COR-L47 (cell line): ENCODE measurements at places on chromosomes 16 and 17.
A peak's percentile ranks its signal among the peaks of the same experiment; 100 is the strongest.

DNA sequence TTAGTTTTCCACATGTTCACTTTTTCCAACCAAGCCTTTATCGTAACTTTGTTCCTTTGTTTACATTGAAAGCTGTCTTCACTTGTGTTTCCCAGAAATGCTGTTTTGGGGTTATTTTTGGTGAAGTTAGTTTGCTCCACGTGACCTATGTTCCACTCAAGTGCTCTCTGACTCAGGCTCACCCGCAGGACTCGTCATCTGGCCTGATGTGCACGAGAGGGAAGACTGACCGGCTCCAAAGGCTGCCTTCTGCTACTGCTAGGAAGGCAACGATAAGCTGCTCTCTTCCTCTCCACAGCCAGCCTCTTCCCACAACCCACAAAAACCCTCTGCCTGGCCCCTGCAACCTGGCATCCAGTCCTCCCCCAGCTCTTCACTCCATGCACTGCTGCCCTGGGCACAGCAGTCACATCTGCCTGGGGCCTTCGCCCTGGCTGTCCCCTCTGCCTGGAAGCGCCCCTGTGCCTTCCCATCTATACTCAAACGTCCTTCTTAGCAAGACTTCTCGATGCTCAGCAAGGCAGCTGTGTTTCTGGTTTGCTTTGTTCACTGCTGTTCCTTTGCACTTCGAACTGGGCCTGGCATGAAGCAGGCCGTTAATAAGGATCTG, 28.0 kb downstream of the ZCCHC14 start:
- DNase-seq = no peak

- DNase-seq = no peak
Observed at GRCh38 chr17:36060816-36061215, 3.3 kb upstream of the CCL18 start.

DNA sequence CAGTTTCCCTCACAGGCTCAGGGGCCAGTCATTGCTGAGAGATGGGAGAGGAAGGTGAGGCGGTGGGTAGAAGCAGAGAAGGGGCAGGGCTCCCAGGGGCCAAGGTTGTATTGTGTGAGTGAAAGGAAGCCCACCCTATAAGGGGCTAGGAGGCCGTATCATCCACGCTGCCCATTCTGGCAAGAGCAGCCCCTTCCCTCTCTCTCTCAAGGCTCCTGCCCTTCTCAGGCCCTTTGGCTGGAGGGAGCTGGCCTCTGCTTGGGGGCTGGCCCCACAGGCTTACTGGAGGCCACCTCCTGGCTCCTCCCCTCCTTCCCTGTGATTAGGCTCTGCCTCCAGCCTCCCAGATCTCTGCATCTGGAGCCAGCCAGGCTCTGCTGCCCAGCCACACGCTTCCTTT, 7.6 kb downstream of the TBKBP1 start:
- DNase-seq = no peak

- no peak for DNase-seq
Observed at GRCh38 chr16:50859628-50860360, 117.9 kb downstream of the CYLD start.

DNA sequence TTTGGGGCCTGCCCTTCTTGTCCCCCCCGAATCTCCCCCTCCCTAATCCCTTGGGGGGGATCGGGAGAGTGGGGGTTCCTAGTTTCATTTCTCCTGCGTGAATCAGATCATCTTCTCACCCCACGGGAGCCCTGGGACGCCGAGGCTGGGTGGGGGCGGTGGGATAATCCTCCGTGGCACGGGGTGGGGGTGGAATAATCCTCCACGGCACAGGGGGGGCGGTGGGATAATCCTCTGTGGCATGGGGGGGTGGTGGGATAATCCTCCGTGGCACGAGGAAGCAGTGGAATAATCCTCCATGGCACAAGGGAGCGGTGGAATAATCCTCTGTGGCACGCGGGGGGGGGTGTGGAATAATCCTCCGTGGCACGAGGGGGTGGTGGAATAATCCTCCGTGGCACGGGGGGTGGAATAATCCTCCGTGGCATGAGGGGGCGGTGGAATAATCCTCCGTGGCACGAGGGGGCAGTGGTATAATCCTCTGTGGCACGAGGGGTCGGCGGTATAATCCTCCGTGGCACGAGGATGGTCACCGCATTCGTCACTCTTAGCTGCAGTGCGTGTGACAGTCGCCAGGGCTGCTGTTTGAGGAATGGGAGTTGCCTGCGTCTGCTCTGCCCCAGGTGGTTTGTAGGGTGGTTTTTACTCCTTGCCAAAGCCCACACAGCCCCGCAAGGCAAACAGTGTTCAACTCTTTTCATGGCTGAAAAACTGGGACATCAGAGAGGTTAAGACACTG, 156.9 kb downstream of the LAT start:
- no peak for DNase-seq

DNA sequence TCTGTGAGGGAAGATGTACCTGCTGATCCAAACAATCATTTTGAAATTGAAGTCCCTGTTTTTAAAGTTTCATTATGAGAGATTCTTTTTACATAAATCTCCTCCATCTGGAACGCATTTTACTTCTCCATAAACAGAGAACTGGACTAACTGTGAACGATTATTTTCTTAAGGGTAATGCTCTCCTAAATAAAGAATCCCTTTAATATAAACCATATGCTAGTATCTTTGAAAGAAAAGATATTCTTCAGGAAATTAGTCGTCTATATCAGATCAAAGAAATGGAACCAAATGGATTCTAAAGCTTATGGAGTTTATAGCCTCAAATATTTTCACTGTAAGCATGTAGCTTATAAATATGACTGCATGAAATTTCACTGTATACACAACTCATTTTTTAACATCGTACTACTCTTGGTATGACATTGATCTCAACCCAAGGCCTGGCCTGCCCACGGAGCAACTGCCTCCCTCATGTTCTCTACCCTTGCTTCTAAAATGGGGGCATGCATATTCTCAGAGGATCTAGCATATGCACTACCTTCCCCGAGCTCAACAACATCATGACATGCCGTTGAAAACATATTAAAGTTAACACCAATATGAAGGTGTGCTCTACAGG, 66.4 kb downstream of the MYH10 start:
- no peak for DNase-seq

DNA sequence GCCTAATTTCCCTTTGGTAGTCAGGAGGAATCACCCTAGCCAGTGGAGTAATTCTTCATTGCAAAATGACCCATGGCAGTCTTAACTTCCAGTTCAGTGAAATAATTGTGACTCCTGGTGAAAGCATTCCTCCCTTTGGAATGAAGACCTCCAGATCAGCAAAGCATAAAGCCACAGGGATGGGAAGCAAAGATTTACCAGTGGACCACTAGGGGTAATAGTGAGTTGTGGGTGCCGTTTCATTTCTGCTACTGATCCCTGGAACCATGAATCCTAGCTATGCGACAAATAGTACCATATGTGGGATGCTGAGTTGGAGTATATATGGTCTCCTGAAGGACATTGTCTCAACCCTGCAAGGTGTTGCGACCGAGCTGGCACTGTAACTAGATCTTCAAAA, 13.7 kb downstream of the DYNLL2 start:
- DNase-seq = no peak

GRCh38 chr17:30316736-30317135, 17.1 kb downstream of the TMIGD1 start:
- no peak for DNase-seq

DNA sequence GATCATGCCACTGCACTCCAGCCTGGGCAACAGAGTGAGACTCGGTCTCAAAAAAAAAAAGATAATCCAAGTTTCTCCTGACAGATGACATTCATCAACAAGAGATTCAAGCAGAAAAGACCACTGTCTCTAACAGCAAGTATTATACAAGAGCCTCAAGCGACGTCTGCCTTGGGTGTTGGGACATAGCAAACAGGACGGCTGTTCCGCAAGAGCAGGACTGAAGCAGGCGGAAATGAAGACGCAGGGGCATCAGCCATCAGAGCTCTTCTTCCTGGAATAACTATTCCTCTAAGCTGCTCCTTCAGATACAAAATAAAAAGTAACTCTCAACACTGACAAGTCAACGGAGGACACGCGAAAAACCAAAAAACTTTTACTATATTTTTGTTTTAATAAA, 54.0 kb downstream of the ANKRD11 start:
- DNase-seq = no peak

- no peak for DNase-seq
Observed at GRCh38 chr17:82303944-82304808, 13.2 kb downstream of the CD7 start.

GRCh38 chr17:14843086-14843795, 421.9 kb downstream of the PMP22 start:
- DNase-seq = no peak

- no peak for DNase-seq
Observed at GRCh38 chr17:28285965-28286364, 33.0 kb upstream of the TMEM97 start.

DNA sequence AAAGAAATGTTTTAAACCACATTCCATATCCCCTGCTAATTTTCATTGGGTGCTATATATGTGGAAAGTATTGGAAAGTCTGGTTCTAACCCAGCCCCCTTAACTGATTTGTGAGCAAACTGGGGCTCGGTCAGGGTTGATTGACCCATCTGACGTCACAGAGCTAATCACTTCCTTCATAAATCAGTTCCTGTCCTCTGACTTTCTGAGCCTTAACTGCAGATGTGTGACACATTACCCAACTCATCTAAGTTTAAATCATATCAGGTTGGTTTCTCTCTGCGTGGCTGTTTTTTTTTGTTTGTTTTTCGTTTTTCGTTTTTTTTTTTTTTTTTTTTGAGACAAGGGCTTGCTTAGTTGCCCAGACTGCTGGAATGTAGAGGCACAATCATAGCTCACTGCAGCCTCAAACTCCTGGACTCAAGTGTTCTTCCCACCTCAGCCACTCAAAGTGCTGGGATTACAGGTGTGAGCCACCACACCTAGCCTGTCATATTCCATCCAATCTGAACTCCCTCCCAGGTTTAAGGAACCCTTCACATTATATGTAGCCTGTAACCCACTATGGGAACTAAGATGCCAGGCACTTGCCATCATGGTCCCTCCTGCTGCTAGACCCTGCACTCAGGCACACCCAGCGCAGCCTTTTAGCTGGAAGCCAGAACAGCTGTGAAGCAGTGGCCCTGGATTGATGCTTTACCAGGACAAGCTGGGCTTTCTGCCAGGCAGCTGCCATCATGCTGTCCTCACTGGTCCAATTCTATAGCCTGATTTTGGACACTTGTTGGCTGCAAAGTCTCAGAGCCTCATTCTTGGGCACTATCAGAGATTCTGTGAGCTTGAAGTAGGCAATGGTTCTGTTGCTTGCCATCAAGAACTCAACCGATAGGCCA, 6.9 kb upstream of the BPTF start:
- no peak for DNase-seq

GRCh38 chr16:83705856-83706255, 101.9 kb upstream of the HSBP1 start:
- no peak for DNase-seq

GRCh38 chr17:50511058-50511457, 2.8 kb downstream of the MYCBPAP start:
- no peak for DNase-seq

- no peak for DNase-seq
Observed at GRCh38 chr17:58337600-58338453, 9.2 kb upstream of the TSPOAP1 start.

GRCh38 chr16:13931845-13932244, 11.9 kb downstream of the ERCC4 start:
- no peak for DNase-seq

DNA sequence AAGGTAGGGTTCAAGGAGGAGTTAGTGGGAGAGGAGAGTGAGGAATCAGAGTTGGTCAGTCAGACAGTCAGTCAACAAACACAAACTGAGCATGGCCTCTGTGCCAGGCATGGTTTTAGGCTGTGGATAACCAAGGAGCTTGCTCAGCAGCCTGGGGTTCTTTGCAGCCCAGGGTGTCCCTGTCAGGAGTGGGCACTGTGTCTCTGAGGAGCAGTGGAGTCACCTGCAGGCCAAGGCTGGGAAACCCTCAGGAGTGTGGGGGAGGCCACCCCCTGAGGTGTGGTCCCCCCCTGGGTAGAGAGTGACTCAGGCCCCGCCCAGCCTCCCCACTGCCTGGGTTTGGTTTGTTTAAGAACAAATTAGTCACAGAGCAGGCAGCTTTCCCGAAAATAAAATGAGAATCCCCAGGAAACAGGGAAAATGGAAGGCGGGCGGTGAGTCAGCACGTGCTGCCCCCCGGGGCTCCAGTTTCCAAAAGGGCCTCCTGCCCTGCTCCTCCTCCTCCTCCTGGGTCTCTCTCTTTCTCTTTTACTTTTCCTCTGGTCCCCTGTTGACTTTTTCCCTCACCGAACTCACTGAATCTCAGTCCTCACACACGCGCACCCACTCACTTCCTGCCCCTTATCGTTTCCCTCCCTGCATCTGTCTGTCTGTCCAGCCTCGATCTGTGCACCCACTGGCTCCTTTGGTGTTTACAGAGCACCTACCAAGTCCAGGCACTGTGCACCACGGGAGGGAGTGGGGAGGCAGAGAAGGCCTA, 44.3 kb downstream of the SOCS3 start:
- peak; percentile 88 for DNase-seq

GRCh38 chr17:72967277-72967970, 125.1 kb downstream of the SLC39A11 start:
- DNase-seq = no peak

DNA sequence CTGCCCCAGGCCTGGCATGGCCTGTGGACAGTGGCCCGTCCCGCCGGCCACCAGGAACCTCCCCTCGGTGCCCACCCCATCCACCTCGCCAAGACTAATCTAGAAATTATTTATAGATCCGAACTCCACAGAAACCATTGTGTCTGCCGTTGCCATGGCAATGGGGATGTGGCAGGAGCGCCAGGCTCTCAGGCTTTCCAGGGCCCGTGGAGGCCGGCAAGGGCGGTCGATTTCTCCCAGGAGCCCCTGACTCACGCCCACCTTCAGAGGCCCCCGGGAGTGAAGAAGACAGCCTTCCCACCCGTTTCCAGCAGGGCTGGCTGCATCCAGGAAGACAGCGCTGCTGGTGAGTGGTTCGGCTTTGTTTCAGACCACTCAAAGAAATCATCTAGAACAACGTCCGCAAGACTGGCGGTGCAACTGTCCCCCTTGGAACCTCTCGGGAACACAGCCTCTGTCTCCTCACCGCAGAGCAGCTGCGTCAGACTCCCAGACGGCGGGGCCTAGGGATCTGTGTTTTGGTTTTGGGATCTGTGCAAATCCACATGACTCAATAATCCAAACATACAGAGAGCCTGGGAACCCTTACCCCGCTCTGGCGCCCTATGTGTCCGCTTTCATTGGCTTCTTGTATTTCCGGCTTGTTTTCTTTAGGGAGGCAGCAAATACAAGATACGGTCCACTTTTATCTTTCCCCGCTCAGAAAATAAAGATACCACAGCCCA, 48.5 kb upstream of the ZCCHC14 start:
- no peak for DNase-seq

DNA sequence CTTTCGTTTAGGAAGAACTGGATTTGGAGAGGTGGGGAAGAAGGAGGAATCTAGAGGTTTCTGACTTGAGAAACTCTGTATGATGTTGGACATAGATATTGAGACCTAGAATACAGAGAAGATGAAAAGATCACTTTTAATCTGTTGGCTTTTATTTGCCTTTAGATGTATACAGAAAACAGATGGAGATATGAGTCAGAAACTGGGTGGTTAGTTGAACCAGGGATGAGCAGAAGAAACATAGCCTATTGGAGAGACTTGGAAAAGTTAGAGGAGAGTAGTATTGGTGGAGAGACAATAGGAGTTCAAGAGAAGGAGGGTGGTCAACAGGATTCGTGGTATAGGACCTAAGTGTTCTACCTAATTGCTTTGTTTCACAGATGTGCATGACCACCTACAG, 5.1 kb downstream of the PHAF1 start:
- no peak for DNase-seq
